Progenitor cell of endocrine pancreas (in vitro differentiated cells): ENCODE measurements at places on chromosomes 1 and 21. TPM values are rescaled to one million over a fixed set of nuclear protein-coding genes. Genes with fewer than 3 reads are reported as not detected.

Gene OLFML2B
- total RNA-seq, result 0.67 and 1.8 TPM in 2 replicates

Gene CCDC185
- total RNA-seq, result not detected in 2 replicates

Gene TNFSF4
- 1.3 and 1.7 TPM in 2 replicates for total RNA-seq

Gene DENND2C
- total RNA-seq, result 10.4 and 10.6 TPM in 2 replicates

Gene PPT1
- total RNA-seq, result 64.6 and 67.3 TPM in 2 replicates
